ENCODE measurements at places on chromosomes 1 and 21.

- DNase-seq, result no peak
Observed at GRCh38 chr1:210434223-210434622, 105.5 kb downstream of the HHAT start.

DNA sequence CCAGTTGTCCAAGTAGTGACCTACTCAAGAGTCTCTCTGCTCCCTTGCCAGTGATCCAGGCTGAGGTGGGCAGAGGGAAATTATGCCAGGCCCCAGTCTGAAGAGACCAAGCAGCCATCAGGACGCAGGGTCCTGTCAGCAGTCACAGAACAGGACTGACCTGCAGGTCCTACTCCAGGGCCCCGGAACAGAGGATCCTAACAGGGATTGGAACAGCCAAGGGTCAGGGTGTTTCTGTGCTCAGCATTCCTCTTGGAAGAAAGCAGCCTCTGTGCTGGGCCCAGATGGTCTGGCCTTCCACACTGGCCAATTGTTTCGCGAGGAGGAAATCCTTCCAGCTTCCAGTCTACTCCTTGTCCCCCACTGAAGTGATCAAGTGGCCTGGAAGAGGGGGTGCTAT lies 41.6 kb upstream of the USP1 start:
- no peak for DNase-seq

- no peak for DNase-seq
Observed at GRCh38 chr1:194654956-194655355, 1468.5 kb upstream of the B3GALT2 start.

GRCh38 chr1:195462646-195463045 lies 1145.6 kb downstream of the KCNT2 start:
- DNase-seq, result no peak

- DNase-seq, result no peak
Observed at GRCh38 chr1:33143176-33143575, 38.7 kb downstream of the TRIM62 start.

DNA sequence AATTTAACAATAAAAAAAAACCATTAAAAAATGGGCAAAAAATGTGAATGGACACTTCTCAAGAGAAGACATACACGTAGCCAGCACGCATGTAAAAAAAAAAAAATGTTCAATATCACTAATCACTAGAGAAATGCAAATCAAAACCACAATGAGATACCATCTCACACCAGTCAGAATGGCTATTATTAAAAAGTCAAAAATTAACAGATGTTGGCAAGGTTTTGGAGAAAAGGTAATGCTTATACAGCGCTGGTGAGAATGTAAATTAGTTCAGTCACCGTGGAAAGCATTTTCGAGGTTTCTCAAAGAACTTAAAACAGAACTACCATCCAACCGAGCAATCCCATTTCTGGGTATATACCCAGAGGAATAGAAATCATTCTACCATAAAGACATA lies 1091.5 kb upstream of the B3GALT2 start:
- DNase-seq, result no peak

GRCh38 chr1:33300673-33301072 lies 20.2 kb downstream of the A3GALT2 start:
- DNase-seq, result no peak

DNA sequence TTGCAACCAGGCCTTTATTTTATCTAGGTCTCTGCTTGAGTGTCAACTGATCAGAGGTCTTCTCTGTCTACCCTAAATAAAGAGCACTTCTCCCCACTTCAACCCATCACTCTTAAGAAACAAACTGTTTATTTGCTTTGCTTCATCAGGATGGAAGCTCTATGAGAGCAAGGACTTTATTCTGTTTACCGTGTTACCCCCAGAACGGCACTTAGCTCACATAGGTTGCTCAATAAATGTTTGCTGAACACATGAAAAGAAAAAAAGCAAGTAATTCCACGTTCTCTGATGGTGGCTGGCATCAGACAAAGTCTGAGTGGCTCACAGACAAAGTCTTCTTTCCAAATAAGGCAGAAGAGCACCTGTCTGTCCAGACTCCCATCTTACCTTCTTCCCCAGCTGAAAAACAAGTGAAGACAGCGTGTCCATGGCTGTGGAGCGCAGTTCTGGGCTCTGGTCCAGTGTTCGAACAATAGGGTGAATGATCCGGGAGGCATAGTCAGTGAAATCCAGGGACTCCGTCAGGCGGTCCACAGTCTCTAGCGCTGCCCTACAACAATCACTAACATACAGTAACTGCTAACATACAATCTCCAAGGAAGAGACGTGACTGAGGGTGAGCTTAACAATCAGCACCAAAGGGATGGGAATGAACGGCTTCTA lies 22.9 kb downstream of the ANGPTL7 start:
- no peak for DNase-seq

GRCh38 chr1:230295367-230295766 lies 130.8 kb downstream of the PGBD5 start:
- DNase-seq, result no peak

- DNase-seq, result no peak
Observed at GRCh38 chr1:35809114-35810095, 1.6 kb downstream of the AGO4 start.

DNA sequence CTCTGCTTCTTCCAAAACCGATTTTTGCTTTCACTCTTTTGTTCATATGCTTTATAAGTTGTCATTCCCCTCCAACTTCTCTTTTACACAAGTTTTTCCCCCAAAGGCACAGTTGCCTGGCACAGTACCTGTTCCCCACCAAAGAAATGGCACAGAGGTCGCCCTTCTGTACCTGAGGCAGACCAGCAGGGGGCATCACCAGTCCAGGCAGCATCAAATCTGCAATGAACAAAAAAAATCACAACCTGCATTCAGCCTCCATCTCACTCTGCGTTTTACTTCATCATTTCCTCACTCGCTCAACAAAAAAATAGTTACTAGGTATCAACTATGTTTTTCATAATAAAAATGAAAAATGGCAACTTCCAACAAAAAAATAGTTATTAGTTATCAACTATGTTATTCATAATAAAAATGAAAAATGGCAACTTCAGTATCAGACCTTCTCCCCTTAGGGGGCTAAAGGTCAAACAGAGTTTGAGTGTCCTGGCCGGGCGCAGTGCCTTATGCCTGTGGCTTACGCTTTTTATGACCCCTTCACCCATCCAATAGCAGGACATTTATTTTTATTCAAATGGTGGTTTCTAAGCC lies 4.1 kb downstream of the EIF2D start:
- peak; percentile 22 for DNase-seq

GRCh38 chr1:54463259-54464030 lies 57.3 kb upstream of the SSBP3 start:
- no peak for DNase-seq

DNA sequence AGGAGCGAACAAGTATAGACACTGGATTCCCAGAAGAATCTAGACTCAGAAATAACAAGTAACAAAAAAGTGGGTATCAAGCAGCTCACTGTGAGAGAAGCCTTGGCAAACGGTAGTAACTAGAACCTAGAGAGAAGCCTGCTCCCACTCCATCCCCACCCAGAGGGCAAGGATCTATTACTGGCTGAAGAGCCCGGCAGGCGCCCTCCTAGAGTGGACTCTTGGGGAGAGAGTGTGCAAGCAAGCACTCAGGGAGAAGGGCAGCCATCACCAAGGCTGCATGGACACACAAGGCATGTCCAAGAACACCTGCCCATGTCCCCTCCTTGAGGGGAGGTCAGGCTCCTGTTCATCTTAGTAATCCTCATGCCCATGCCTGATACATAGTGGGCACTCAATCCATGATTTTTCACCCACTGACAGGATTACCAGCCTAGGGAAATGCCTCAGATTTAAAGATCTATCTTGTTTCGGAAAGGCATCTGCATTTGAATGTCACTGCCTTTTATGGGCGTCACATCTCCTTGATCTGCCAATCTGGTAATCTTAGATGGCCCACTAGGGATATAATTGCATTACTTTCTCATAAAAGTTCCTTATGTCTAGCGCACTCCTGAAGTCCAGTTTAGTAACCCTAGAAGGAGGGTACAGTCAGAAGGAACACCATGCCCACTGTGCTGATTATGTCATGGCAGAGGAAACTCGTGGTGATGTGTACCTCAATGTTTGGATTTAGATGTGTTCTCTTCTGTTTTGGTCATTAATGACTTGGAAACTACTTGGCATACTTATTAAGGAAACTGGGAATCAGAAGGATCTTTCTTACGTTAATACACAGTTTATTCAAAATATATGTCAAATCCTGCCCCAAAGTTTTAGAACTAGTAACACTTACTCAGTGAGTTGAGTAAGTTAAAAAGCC lies 14.4 kb downstream of the CNN3 start:
- DNase-seq, result no peak

DNA sequence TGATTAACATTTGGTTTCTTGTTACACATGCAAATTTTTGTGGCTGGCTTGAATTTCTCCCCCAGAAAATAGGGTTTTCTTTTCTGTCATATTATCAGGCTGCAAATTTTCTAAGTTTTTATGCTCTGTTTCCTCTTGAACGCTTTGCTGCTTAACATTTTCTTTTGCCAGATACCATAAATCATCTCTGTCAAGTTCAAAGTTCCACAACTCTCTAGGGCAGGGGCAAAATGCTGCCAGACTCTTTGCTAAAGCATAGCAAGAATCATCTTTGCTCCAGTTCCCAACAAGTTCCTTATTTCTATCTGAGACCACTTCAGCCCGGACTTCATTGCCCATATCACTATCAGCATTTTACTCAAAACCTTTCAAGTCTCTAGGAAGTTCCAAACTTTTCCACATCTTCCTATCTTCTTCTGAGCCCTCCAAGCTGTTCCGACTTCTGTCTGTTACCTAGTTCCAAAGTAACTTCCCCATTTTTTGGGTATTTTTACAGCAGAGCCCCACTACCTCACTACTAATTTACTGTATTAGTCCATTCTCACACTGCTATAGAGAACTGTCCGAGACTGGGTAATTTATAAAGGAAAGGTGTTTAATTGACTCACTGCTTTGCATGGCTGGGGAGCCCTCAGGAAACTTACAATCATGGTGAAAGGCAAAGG lies 486.9 kb upstream of the NCAM2 start:
- DNase-seq, result no peak

GRCh38 chr1:204524986-204525385 lies 8.8 kb downstream of the MDM4 start:
- DNase-seq, result no peak

- DNase-seq, result no peak
Observed at GRCh38 chr1:59331686-59332620, 35.1 kb downstream of the FGGY start.

GRCh38 chr21:36388835-36389234 lies 3.6 kb downstream of the CHAF1B start:
- DNase-seq, result no peak

GRCh38 chr1:203202431-203203245 lies 16.1 kb upstream of the CHI3L1 start:
- DNase-seq, result no peak

DNA sequence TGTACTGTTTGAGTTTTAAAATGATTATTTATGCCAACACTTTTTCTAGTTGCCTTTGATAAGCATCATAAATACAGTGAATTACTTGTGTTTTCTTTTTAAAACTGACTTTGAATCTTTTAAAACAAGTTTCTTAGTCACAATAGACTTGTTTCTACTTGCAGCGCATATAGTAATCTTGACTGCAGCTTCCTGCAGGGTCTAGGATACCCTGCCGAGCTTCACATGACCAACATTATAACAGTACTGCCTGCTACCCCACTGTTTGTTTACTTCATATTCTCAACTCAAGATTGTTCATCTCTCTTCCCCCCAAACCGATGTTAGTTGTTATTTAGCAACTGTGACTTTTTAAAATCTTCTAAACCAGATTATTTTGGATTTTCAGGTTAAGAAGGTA lies 751.3 kb upstream of the NEGR1 start:
- no peak for DNase-seq

DNA sequence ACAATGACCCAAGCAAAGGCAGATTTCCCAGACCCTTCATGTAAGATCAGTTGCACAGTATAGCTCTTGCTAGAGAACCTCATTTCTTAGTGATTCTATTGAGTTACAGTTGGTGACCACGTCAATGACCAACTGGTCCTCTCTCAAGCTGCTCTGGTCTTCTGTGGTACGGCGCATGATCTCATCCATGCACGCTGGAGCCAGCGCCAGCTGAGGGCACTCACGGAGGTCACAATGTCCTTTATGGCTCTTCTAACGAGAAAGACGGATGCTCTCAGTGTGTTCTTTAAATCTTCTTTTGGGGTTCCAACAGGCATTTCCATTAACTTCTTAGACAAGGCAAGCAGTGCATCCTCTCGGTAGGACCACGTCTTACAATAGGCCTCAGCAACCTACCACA lies 22.3 kb downstream of the CEP104 start:
- no peak for DNase-seq

- DNase-seq, result no peak
Observed at GRCh38 chr1:241114699-241115233, 242.2 kb downstream of the RGS7 start.

DNA sequence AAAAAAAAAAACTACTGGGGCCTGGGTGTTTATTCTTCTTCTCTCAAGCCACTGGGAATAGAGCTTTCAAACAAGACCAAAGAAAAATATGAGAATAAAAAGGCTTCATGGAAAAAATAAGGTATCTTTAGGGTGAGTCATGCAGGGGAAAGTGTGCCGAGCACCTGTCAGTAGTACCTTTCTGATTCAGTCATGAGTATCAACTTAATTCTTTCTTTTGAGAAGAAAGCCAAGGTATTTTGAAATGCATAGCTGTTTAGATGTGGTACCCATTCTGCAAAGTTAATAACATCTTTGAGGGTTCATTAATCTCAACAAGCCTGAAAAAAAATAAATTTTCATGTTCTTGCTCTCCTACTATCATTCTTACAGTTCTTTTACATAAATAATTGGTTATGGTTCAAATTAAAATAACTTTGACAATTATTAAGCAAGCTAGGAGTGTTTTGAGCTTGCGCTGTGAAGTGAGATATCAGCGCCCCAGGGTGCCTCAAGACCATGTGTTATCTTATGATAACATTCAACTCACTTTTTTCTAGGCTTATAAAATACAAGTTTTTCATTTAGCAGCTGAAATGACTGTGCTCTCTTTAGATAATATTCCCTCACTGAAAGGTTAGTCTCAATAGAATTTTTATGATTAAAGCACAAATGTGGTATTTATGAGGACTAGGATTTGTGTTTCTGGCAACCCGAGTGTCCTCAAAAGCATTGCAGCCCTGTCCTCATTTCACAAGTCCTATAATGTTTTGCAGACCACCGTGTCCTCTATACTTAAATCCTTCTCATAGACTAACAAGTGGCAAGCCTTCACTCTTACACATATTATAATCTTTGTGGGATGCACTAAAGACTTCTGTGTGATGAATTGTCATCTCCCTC lies 138.6 kb downstream of the SLC44A5 start:
- DNase-seq, result no peak

Measured in T-helper 22 cell (primary cell).